Amygdala (tissue), 56 donors: ENCODE measurements at places on chromosomes 12 and 14.

- DNase-seq: peak; percentile 39
Observed at GRCh38 chr14:61456720-61457119, 135.3 kb downstream of the PRKCH start.

DNA sequence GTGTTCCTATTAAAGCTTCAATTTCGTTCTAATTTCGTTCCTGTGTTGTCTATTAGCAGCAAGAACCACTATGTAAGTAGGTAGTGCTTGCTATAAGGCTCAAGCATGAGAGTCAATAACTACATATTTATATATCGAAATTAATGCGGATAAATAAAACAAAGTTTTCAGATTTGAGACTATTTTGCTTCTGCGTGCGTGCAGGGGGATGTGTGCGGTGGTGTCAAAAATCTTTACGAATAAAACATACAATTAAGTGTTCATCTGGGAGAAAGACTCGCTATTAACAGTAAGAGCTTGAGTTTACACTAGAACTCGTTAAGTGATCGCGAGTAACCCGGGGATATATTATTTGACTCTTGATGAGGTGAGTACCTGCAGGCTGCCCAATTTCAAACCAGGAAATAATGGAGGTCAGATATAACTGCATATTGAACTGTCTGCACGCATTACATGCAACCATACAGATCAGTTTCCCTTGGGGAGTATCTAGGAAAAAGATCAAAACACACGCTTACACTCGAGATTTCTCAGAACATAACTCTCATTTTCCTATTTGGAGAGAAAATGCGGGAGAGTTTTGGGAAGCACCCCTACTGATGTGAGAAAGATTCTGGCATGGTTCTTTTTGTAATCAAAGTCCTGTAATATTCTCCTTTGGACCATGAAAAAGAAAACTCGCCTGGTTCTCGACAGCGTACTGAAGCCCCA lies 813 bp downstream of the TWF1 start:
- no peak for DNase-seq

GRCh38 chr14:49593016-49593415 lies 5.7 kb upstream of the LRR1 start:
- DNase-seq: no peak

DNA sequence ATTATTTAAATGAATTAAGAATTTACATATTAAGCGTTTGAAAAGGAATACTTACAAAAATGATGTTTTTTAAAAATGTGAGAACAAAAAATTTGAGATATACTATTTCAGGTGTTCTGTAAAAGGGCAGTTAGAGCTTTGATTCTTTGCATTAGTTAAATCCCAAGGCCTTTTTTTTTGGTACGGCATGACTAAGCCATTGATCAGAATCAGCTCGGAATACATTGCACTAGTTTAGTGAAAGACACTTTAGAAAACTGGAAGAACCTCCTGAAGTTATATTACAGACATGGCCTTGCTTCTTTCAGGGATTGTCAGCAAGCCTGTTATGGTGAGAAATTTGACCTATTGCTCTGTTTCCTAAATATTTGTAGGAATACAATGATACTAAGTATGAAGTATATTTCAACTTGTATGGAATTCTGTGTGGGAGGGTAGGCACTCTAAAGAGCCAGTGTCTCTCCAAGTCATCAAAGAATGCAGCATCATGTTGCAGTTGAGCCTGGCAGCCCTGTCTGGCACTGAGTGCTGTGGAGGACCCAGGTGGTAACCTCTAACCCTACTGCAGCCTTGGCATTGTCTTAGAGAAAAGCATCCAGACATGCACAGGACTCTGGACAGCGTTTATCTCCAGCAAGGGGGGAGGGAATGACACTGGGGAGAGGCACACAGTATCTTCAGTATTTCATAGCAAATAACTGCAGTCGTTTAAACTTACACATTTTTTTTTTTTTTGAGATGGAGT lies 1.5 kb downstream of the KLC1 start:
- no peak for DNase-seq

GRCh38 chr12:82912406-82912805 lies 225.7 kb downstream of the TMTC2 start:
- no peak for DNase-seq

GRCh38 chr12:12367482-12367998 lies 10.7 kb downstream of the BORCS5 start:
- DNase-seq: no peak

GRCh38 chr12:62882696-62883095 lies 52.3 kb downstream of the PPM1H start:
- no peak for DNase-seq

- DNase-seq: no peak
Observed at GRCh38 chr12:52132754-52133161, 53.3 kb downstream of the SMIM41 start.

DNA sequence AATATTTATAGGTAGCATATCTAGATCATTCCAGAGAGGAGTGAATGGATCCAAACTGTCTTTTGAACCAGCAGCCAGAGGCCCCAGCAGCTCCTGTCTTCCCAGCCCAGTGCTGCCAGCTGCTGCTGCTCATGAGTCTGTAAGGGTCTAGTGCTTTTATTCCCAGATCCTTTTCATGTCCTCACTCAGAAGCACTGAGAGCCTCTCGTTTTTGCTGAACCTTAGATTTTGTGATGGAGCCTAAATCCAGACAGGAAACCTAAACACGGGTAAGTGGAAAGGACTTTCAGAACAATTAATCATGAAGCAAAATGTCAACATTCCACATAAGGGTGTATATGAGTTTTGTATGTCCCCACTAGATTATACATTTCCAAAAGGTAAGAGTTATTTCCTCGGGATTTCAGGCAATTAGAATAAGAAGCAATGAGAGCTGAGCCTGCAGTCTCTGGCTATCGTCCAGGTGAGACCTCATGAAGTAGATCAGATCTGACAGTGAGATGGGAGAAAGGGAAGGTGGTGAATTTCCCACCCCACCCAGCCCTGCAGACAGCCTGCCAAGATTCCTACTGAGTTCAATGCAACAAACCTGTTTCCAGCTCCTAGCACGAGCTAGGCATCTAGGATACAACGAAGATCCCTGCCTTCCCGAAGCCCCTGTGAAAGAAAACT lies 84.4 kb downstream of the NINJ2 start:
- no peak for DNase-seq

DNA sequence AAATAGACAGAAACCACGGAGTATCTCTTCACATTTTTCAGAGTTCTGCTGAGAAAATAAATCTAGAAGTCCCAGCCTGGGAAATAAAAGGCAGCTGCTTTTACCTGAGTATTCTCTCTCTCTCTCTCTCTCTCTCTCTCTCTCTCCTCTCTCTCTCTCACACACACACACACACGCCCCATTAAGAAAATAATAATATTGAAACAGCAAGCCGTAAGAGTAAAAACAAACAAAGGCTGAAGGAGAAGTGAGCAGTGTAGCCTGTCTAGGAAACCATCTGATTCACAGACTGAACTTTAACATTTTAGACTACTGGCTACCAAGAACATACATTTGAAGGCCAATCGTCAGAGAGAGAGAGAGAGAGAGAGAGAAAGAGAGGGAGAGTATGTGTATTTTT lies 8.4 kb downstream of the PTHLH start:
- DNase-seq: no peak

DNA sequence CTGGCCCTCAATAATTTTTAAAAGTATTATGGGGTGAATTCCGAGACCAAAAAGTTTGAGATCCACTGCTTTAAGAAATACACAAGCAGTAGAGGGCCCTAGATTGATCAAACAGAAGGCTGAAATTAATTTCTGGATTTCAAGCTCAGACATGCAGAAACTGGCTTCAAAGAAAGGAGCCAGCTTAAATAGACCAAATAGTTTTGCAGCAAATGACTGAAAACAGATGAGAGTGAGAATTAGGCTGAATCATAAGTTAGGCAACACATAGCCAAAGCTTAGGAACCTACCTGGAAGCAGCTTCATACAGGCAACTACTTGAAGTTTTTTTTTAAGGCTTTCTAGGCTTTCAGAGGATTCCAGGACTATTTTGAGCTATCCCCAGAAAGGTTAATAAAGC lies 12.4 kb downstream of the ATF7 start:
- DNase-seq: no peak

- no peak for DNase-seq
Observed at GRCh38 chr12:124326871-124327270, 32.0 kb downstream of the RFLNA start.

GRCh38 chr14:97802430-97803373 lies 1005.5 kb downstream of the VRK1 start:
- no peak for DNase-seq

- no peak for DNase-seq
Observed at GRCh38 chr12:104743202-104743580, 214.9 kb downstream of the SLC41A2 start.

GRCh38 chr12:27822076-27822712 lies 42.2 kb upstream of the MANSC4 start:
- DNase-seq: no peak
